NCI-H1105 (cell line): ENCODE measurements at places on chromosomes 16 and 17.
A peak's percentile ranks its signal among the peaks of the same experiment; 100 is the strongest.

DNA sequence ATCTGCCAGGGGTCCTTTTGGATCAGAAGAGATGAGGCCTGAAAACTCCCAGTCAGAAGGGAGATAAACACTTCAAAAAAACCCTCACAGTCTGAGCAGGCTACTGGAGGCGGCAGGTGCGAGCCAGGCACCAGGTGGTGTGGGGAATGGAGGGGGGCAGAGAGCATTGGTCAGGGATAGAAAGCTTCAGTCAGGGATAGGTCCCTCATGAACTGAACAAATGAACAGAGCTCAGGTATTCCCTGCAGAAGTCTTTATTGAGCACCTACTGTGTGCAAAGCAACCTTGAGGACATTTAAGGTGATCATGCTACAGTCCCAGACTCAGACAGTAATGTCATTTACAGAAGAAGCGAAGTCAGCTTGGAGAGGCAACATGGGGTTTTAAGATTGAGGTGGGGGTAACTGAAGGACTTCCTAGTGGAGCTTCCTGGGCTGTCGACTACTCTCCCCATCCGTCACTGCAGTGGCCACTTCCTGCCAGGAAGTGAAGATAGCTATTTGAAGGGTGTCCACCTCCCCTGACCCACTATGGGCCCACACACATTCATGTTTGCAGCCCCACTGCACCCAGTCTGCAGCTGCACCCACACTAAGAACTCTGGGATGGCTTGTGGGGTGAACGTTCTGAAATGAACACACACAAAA is 3.2 kb downstream of the KIFC3 start:
- DNase-seq = peak; percentile 51

- no peak for DNase-seq
Observed at GRCh38 chr16:75192606-75193264, 14.2 kb downstream of the CTRB2 start.

DNA sequence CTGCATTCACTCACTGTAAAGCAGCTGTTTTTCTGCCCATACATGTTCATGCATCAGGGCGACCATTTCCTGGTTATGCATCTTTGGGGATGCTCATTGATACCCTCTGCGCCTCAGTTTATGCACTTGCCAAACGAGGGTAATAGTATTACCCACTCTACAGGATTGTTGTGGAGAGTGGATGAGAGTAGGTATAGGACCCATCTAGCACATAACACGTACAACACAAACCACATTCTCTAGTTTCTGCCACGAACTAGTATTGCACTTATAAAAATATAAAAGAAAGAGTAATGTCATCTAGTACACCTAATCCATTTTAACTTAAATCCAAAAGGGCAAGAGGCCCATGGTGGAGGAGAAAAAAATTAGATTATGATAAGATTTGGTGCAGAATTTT is 231.7 kb downstream of the SLC39A11 start:
- DNase-seq = no peak

GRCh38 chr16:17270683-17271109 is 200.1 kb downstream of the XYLT1 start:
- DNase-seq = no peak

GRCh38 chr17:39200957-39201510 is 951 bp downstream of the RPL19 start:
- DNase-seq = no peak

DNA sequence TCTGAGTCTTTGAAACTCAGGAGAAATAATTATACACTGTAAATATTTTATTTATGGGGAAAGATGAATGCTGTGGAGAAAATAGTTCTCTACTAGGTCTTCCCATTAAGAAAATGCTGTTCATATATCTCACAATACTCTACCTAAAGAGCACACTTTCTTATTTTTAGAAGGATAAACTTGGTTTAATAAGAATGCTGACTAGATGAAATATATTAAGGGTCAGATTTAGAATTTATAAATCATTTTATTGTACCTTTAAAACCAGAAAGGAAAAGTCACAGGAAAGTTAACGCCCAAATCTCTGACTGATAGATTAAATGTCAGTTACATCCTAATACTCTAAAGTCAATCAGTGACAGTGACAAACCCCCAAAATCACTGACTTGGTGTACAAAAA is 48.7 kb downstream of the SLC6A4 start:
- no peak for DNase-seq
